C1 segment of cervical spinal cord (tissue), 14 donors: ENCODE measurements at places on chromosomes 4 and X.

GRCh38 chr4:73962724-73963123, 19.1 kb downstream of the PF4 start:
- DNase-seq: no peak

GRCh38 chrX:150088042-150088441, 149.8 kb upstream of the EOLA2 start:
- no peak for DNase-seq

DNA sequence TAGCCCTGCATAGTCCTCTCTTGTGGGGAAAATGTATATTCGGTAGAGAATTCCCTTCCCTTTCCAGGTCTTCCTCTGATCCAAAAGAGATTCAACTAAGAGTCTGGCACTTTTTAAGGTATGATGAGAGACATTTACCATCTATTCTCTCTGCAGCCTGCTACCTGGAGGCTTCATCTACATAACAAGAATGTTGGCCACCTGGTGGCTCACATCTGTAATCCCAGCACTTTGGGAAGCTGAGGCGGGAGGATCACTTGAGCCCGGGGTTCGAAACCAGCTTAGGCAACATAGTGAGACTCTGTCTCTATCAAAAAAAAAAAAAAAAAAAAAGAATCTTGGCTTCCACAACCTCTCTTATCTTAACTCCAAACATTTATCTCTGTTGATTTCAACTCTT, 40.4 kb upstream of the NOCT start:
- no peak for DNase-seq

GRCh38 chrX:13649838-13650237, 3.1 kb upstream of the TCEANC start:
- no peak for DNase-seq

DNA sequence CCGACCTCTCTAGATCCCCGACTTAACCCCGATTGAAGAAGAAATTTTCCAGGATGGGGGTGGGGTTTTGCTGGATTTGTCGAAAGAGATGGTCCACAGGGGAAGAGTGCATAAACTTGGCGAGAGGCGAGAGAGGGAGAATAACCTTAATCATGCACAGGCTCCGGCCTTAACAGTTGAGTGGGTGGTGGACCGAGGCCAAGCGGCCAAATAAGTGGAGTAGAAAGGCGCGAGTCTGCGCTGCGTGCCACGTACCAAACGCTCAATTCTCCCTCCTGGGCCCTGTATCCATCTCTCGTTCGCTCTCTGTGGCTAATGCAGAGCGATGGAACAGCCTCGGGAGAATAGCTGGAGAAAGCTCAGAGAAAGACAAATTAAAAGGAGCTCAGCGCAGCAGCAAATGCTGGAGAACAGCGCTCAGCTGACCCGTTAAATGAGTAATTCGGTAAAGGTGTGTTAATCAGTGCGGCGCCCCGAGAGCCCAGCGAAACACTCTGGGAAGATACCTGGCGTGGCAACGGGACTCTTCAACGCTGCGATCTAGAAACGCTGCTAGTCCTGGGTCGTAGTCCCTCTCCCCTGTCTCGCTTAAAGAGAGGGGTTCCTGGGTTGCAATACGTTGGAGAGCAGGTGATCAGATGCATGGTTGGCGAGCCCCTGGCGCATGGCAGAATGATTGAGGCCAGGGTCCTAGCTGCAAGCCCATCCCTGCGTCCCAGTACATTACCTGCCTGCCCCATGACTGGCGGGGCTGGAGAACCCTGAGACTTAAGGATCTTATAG, 887 bp upstream of the IL1RAPL2 start:
- no peak for DNase-seq

DNA sequence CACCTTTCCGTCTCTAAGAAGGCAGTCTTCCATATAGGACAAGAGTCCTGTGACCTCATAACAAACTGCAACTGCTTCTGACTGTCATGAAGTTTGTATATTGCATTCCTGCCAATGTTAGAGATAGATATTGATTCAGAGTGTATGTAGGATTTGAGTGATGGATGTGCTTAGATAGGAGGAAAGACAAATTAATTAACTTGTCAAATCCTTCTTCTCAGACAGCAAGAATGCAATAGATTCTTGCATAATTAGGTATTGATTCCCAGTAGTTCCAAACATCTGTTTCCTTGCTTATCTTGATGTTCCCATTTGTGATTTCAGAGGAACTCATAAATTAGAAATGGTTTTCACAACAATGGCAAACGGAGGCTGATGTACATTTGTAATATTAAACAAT, 555.3 kb downstream of the TRAM1L1 start:
- DNase-seq: no peak

DNA sequence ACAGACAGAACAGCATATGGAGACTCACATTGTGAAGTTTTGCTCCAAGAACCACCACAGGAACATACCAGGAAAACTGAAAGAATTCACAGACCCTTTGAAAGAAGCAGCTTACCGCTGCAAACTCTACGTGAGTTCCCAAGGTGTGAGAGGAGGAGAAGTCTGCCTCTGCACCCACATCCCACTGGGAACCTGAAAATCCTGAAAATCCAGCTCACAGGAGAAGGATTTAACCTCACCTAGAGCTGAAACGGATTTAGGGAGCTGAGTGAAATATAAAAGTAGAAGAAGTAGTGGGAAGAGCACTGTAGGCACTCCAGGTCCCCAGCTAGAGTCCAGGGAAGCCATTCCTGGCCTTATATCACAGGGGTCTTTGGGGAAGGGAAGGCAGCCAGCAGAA, 80.0 kb downstream of the FHIP1A start:
- no peak for DNase-seq

DNA sequence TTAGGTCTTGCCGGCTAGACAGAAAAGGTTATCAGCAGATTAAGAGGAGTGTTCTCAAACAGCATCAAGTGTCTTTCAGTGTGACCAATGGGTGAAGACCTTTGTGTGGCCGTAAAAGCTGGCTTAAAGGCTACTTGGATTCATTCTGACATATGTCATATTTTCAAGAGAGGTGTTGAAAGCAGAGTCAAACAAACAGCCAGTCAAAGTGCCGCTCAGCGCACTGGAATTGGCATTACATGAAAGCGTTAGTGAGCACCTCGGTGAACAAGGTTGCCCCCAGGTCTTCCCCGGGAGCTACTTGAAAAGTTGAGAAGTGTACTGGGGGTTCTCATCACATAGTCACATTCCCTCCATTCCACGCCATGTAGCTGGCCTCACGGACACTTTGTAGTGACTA, 148.9 kb downstream of the SOX3 start:
- DNase-seq: no peak

DNA sequence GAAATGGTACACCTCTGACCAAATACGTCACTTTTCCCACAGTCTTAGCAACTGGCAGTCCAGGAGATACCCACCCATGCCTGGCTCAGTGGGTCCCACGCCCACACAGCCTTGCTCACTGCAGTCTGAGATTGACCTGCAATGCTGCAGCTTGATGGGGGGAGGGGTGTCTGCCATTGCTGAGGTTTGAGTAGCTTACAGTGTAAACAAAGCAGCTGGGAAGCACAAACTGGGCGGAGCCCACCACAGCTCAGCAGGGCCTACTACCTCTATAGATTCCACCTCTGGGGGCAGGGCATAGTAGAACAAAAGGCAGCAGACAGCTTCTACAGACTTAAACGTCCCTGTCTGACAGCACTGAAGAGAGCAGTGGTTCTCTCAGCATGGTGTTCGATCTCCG, 52.7 kb downstream of the AMER1 start:
- DNase-seq: no peak
